Vagina (tissue), 2 donors: ENCODE measurements at places on chromosomes 3 and 15.

- no peak overlapping the region for H3K4me3 ChIP-seq
- no peak for DNase-seq
- no peak overlapping the region for H3K27ac ChIP-seq
These were observed 6.1 kb downstream of the FXR1 start for GRCh38 chr3:180918542-180918941.

DNA sequence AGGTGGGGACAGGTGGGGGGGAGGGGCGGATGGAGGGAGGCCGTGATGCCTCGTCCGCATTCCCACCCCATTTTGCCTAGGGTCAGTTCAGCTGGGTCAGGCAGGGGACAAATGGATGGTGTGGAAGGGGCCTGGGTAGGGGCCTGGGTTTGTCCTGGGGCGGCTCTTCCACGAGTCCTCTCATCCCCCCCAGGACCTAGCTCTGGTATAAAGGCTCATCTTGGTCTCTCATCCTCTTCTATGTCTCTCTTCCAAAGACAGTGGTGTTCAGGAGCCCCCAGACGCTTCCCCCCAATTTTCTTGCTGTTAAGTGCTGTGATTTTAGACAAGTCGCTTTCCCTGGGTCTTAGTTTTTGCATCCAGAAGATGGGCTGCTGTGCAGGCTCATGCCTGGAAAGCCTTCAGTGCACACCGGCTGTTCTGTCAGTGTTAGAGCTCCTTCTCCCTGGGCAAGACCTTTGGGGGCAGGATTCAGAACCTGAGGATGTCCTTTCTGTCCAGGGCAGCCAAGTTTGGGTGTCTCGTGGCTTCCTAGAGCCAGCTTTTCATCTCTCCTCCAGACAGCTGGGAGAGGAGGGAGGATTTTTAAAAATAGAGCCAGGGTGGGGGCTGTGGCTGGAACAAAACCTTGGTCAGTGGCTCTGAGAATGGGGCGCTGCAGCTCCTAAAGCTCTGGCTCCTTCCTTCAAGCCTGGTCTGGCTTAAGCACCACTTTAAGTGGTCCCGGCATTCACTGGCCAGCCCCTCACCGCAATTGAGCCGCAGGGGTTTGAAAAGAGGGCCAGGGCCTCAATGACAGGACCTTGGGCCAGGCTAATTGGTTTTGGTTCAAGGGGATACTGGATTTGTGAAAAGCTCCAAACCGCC is 37.7 kb upstream of the POLG start:
- H3K36me3 ChIP-seq: no peaks in the 10 kb centered on the region
- no peak for DNase-seq
- H3K27me3 ChIP-seq: peaks cover 31% of the 10 kb centered on the region
- H3K4me1 ChIP-seq: peaks cover 31% of the 10 kb centered on the region
- H3K27ac ChIP-seq: no peak overlapping the region

- no peak for DNase-seq
- no peak overlapping the region for H3K27ac ChIP-seq
These were observed 59.8 kb downstream of the SFMBT1 start for GRCh38 chr3:52986049-52986448.

GRCh38 chr15:38454696-38455090 is 766 bp downstream of the FAM98B start:
- H3K4me1 ChIP-seq: peaks cover 19% of the 10 kb centered on the region
- DNase-seq: no peak
- H3K36me3 ChIP-seq: no peaks in the 10 kb centered on the region
- H3K27ac ChIP-seq: peak overlapping the region; percentile 88
- H3K4me3 ChIP-seq: peak overlapping the region; percentile 93
- no peaks in the 10 kb centered on the region for H3K27me3 ChIP-seq

DNA sequence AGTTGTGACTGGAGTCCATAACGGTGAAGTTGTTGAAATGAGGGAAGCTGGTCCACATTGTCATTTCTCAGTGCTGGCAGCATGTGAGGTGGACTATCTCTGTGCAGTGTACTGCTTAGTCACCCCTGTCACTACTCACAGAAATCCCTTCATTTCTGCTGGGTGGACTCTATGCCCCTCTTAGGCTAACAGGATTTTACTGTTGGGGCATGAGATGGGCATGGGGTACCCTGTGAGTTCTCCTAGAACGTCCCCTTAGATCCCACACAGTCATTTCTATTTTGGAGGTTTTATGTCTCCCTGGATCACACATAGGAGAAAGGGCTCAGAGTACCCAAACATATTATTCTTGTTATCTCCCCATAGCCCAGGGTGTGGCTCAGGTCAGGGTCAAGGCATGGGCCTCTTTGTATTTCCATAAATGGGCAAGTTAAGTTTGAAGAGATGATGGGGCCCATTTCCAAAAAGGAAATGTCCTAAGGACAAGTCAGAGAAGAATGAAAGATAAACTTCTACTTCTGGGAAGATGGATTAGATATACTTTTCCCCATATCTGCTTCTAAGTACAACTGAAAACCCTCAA is 15.2 kb downstream of the P2RY1 start:
- H3K36me3 ChIP-seq: no peaks in the 10 kb centered on the region
- no peak overlapping the region for H3K27ac ChIP-seq
- no peaks in the 10 kb centered on the region for H3K4me1 ChIP-seq
- H3K4me3 ChIP-seq: no peak overlapping the region
- H3K27me3 ChIP-seq: no peaks in the 10 kb centered on the region

GRCh38 chr3:36648241-36649034 is 115.9 kb downstream of the DCLK3 start:
- H3K27me3 ChIP-seq: no peaks in the 10 kb centered on the region
- no peaks in the 10 kb centered on the region for H3K36me3 ChIP-seq
- H3K27ac ChIP-seq: no peak overlapping the region
- no peaks in the 10 kb centered on the region for H3K4me1 ChIP-seq
- no peak for DNase-seq
- H3K4me3 ChIP-seq: no peak overlapping the region
